RPMI7951 (cell line): ENCODE measurements at places on chromosomes 7 and 10. TPM values are rescaled to one million over a fixed set of nuclear protein-coding genes. Genes with fewer than 3 reads are reported as not detected.

MMP21 gene
- total RNA-seq, result not detected in 2 replicates

DNA sequence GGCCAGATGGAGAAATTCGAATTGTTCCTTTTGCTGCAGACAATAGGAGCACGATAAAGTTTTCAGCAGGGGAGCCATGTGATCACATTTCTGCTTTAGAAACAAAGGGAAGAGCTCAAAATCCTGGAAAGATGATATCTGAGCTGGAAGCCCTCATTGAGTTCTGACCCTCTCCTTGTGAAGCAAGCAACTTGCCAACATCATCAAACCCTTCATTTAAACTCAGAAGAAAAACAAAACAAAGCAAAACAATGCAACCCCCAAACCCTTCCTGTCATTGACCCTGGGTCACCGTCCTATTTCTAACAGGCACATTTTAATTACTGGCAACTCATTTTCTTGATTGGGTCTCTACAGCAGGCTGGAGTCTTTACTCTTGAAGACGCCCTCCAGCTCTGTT, 198.3 kb upstream of the ZNF32 start:
- no peak for DNase-seq

GRCh38 chr7:28571405-28571804, 159.1 kb downstream of the CREB5 start:
- DNase-seq, result no peak

SPDYE18 gene
- total RNA-seq, result 0.59 TPM in 1 of 2 replicates, not detected in the other

- no peak for DNase-seq
These were observed 7.1 kb downstream of the MICALL2 start for GRCh38 chr7:1452205-1452604.

- no peak for DNase-seq
These were observed 361.4 kb upstream of the VSTM2A start for GRCh38 chr7:54180796-54181195.

- DNase-seq, result no peak
These were observed 11.2 kb downstream of the NACAD start for GRCh38 chr7:45077579-45077978.
